Stimulated activated CD4-positive, alpha-beta T cell treated with anti-CD3 and anti-CD28 coated beads, Interleukin-4, amount 100 ng/mL, for 1 hour (primary cell): ENCODE measurements at places on chromosomes 2 and 18.
A peak's percentile ranks its signal among the peaks of the same experiment; 100 is the strongest.

GRCh38 chr2:191245869-191246531 is 796 bp downstream of the MYO1B start:
- peak; percentile 42 for DNase-seq

DNA sequence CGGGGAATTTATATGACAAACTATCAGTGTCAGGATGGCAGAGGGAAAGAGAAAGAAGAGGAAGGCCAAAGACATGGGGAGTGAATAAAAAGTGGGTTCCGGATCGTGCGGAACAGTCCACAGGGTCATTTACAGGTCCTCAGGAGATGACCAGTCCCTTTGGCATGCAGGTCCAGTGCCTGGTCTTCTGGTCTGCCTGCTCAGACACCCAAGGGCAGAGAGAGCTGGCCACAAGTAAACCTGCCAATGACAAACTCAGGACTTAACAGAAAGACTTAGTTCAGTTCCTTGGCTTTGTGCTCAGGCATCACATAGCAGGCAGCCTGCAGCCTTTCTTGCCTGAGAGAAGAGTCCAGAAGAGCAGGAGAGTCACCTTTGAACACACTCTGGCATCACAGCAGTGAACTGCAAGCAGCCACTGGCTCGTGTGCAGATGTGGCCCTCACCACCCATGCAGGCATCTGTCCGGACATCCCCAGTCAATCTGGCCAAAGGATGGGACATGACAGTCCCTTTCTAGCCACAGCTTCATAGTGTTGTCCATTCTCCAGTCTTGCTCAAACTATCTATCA is 14.0 kb downstream of the TMEM127 start:
- DNase-seq = no peak

GRCh38 chr2:240525802-240526201 is 32.0 kb downstream of the ANKMY1 start:
- DNase-seq = no peak

GRCh38 chr18:48825101-48825745 is 125.5 kb downstream of the SMAD7 start:
- DNase-seq = no peak

- DNase-seq = no peak
Measured at GRCh38 chr2:201176081-201176481, 6.9 kb upstream of the CASP10 start.

GRCh38 chr2:86107031-86107430 is 996 bp downstream of the PTCD3 start:
- no peak for DNase-seq

GRCh38 chr2:11103984-11104793 is 51.1 kb upstream of the SLC66A3 start:
- peak; percentile 36 for DNase-seq
